T1000 (cell line): ENCODE measurements at places on chromosomes 2 and 18.

- no peak for DNase-seq
These were observed 70.2 kb upstream of the DAPL1 start for GRCh38 chr2:158724803-158725381.

GRCh38 chr2:44928483-44929158 is 12.9 kb upstream of the SIX3 start:
- no peak for DNase-seq

GRCh38 chr2:15260196-15260595 is 300.9 kb downstream of the NBAS start:
- no peak for DNase-seq

DNA sequence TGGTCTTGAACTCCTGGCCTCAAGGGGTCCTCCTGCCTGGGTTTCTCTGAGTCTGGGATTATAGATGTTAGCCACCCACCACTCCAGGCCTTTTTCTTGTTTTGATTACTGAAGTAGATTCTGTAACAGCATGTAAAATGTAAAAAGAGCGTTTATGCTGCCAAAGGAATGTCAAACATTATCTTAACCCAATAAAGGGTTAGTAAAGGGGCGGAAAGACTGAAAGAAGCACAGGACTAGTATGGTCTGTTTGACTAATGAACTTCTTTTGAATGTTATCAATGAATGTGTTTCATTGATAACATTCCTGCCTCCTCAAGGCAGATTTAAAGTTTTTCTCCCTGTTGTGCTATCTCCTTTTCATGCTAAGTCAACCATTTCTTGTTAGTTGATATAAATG is 29.4 kb downstream of the GPD2 start:
- no peak for DNase-seq

GRCh38 chr2:177604271-177605065 is 211.9 kb downstream of the AGPS start:
- DNase-seq: no peak

DNA sequence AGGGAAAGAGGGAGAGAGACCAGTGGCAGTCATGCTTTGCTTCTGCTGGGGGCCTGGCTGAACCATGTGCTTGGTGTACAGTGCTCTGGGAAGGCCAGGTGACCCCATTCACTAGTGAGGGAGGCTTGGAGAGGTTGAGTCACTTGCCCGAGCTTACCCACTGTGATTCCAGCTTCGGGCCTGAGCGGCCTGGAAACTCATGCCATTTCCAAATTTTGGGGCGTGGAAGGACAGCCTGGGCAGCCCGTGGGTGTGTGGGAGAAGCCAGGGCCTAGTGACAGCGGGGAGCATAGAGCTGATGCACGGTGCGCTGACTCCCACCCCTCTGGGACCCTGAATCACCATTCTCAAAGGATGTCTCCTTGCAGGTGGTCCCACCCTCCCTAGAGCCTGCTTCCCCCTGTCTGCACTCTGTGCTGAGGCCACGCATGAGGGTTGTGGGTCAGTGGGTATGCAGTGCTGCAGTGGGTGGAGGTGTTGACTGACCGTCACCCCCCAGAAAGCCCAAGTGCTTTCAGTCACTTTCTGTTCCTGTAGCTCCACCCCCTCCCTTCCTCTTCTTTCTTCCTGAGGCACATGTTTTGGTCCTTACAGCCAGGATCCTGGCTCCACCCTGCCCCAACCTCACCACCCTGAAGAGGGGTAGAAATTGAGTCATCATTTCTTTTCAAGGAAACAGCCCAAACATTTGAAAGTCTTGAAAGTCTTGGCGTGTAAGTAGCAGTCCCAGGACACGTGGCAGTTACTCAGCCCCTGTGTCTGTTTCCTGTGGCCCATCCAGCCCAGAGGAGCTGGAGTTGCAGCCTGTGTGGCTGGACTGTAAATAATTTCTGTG is 69.3 kb upstream of the MCFD2 start:
- peak; percentile 64 for DNase-seq

GRCh38 chr2:30029804-30030203 is 108.4 kb upstream of the ALK start:
- DNase-seq: no peak

DNA sequence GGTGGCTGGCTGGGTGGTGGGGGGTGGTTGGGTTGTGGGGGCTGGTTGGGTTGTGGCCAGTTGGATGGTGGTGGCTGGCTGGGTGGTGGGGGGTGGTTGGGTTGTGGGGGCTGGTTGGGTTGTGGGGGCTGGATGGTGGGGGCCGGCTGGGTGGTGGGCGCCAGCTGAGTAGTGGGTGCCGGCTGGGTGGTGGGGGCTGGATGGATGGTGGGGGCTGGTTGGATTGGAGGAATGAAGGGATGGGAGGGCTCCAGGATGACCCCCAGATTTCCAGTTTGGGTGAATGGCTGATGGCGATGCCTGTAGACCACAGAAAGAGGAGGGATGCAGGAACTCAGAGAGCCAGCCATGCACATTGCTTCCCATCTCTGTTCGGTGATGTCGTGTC is 26.8 kb upstream of the GPR17 start:
- no peak for DNase-seq

DNA sequence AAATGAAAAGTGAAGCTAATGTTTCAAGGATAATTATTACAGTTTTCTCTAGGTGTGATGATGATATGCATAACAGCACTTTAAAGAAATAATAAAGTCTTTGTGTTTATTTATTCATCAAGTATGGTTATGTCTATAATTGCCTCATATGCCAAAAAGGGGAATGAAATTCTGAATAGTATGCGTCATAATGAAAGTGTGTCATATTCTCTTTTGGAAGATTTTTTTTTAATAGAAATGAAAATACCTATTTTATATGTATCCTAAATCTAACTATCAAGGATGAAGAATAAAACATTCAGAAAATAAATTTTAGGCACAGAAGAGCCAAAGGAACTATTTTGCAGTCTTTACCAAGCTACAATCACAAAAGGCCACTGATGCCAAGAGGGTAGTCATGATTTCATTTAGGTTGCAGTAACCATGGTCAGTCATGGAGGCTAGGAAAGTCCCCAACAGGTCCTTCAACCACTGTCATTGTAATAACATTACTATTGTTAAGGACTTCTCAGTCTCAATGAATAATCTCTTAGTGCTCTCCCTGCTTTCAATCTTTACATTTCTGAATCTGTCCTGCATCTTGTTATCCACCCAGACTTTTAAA is 712.5 kb downstream of the DCDC2C start:
- no peak for DNase-seq

DNA sequence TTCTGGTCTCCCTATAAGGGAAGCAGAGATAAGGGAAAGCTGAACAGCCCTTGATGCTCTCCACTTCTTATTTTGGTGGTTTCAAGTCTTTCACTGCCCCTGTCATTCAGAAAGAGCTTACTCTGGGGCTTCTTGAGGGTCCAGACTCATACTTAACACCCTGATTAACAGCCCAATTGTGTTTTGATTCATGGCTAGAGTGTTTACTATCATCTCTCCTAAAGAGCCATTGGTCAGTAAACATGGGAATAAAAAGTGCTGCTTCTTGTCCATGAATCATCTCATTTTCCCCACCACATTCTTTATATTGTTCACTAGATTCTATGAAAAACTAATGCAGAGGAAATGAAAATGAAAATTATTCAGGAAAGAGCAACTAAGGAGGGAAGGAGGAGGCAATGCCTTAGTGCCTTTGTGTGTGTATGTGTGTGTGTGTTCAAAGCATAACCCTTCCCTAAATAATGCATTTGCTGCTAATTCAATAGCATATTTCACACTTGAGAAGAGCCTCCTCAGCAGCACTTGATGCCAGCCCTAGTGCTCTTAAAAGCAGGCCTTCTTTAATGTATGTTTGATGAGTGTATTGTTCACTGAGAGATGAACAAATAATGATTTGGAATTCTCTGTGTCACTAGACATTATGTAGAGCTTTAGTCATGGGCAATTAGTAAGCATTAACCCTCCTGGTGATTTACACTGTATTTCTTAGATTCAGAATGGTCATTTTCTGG is 63.5 kb downstream of the DCC start:
- DNase-seq: no peak

DNA sequence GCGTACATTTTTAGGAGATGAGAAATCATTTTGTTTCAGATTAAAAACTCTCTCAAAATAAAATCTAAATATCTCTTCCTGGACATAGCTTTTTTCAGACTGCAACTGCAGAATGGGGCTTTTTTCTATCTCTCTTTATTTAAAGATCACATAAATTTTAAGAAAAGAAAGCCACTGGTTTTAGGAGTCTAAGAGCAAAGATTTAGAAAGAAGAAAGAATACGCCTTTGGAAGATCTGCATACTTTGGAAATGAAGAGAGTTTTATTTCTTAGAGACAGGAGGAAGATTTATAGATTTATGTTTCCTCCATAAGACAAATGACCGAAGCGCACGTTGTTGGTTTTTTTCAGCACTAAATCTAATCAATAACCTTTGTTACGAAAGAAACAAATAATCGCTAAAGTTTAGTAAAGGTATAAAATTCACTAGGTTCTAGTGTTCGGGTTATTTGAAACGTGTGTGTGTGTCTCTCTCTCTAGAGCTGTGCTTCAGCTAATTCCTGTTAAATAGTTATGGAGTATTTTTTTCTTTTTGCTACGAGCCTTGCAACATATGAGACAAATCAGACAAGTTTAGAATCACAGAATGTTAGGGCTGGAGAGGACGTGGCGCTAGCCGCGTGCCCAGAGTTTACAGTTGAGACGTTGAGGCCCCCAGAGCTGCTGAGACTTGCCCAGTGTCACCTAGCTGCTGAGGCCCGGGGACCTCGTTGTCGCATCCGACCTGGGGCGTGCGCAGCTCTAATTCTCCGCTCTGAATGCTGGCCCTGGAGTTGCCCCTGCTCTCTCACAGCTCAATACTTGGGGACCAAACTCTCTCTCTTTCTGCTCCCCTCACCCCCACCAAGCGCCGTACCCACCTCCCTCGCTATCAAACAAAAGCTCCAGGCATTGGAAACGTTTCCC is 69.9 kb downstream of the CTAGE1 start:
- DNase-seq: no peak

DNA sequence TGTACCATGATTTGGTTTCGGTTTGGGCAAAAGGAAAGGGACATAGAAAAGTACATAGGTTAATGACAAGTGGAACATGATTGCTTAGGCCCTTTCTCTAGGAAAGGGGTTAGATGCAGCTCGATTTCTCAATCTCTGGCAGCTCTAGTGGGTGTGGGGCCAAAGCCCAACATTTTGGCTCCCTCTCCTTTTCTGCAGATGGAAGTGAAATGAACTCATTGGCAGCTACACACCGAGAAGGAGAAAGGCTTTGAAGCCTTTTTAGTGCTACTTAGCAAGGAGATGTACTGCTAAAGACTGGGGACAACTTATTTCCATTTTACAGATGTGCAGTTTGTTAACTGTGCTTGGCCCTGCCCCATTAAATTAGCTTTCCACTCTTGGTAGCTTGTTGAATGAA is 93.8 kb downstream of the LYPD6B start:
- no peak for DNase-seq

GRCh38 chr2:155404433-155405002 is 706.0 kb downstream of the KCNJ3 start:
- DNase-seq: no peak

DNA sequence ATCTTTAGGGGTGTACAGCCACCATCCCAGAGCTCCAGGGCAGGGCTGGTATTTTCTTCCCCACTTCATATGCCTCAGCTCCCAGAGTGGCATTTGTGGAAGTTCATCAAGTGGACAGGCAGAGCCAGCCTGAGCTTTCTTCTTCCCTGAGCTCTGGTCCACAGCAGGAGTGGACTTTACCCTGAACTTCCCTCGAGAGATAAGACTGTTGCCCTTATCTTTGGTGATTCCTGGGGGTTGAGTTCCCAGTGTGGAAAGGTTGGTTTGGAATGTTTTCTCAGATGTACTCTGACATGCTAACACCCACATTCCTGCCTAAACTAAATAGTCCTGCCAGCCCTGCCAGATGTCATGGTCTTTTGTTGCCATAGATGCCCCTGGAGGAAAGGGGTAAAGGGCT is 62.0 kb upstream of the LGALSL start:
- no peak for DNase-seq

- DNase-seq: no peak
These were observed 149.5 kb upstream of the DLX2 start for GRCh38 chr2:172252154-172252553.

DNA sequence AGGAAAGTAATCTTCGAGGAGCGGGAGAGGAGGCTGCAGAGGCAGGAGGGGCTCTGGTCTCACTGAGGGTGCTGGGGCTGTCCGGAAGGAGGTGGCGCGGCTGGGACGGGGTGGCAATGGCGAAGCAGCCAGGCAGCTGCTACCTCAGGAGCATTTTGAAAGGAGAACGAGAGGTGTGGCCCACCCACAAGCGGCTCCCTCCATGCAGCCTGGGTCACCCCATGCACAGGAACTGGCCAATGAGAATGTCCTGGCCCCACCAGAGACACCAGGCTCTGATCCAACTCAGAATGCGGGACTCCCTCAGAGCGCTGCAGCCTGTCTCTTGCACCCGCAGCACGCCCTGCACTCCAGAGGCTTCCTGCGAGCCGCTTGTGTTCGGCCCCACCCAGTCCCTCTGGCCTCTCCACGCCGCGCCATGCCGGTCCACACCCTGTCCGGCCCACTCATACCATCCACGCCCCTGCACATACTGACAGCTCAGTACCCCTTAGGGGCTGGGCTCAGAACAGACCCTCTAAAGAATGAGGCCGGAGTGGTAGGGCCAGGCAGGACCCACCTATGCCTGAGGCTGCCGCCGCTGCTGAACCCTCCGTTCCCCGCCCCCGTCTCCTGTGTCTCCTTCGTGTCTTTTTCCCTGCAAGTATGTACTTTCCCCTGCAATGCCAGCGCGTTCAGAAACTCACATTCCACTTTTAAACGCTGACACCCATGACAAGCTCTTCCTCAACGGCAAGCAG is 6.4 kb upstream of the BOK start:
- DNase-seq: no peak

GRCh38 chr2:107258531-107259407 is 372.8 kb upstream of the ST6GAL2 start:
- no peak for DNase-seq

- no peak for DNase-seq
These were observed 266.5 kb upstream of the SALL3 start for GRCh38 chr18:78713069-78713468.

- DNase-seq: no peak
These were observed 88.4 kb downstream of the METTL4 start for GRCh38 chr18:2482706-2483475.

DNA sequence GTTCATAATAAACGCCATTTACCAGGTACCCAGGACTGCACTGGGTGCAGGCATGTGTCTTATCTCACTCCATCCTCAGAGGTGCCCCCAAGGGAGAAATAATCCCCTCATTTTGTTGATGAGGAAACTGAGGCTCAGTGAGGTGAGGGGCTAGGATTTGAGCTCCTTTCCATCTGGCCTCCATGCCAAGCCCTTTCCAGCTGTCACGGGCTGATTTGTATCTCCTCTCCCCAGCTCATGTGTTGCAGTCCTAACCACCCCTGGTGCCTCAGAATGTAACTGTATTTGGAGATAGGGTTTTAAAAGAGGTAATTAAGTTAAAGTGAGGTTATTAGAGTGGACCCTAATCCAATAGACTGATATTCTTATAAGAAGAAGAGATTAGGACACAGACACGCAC is 137.3 kb downstream of the MYCN start:
- no peak for DNase-seq
